ENCODE measurements at places on chromosomes 1 and 21. TPM values are rescaled to one million over a fixed set of nuclear protein-coding genes. Genes with fewer than 3 reads are reported as not detected.

GRCh38 chr1:234987415-234988154 lies 141.1 kb downstream of the TOMM20 start:
- DNase-seq, result no peak

Gene NBPF4
- polyA plus RNA-seq, result not detected

GRCh38 chr1:70475023-70475422 lies 64.0 kb downstream of the CTH start:
- no peak for DNase-seq

DNA sequence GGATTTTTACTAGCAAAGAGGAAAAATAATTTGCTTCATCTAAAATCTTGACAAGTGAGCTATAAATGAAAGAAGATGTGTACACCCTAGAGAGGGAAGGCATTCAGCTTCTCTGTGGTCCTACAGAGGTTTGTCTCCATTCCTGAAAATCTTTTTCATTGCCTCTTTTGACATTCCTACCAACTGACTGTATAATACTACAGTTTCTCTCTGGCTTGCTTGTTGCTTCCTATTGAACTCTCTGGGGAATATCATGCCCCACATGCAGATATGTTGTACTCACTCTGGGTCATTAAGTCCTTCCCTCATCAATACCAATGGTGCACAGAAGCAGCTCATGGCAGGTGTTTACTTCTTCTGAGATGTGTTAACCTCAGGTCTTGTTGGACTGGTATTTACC lies 371.2 kb upstream of the PLXNA2 start:
- DNase-seq, result no peak

GRCh38 chr1:41536361-41536802 lies 51.9 kb upstream of the EDN2 start:
- DNase-seq, result no peak

Gene LMOD1
- 3.9 TPM for polyA plus RNA-seq

Gene EEIG2
- 18.5 TPM for polyA plus RNA-seq
